Prostate gland (tissue), 2 donors: ENCODE measurements at places on chromosomes 7 and 10. TPM values are rescaled to one million over a fixed set of nuclear protein-coding genes. Genes with fewer than 3 reads are reported as not detected.

- DNase-seq = no peak
Observed at GRCh38 chr10:78876449-78876848, 192.3 kb upstream of the ZMIZ1 start.

The CNPY4 gene
- total RNA-seq = 16.1 TPM

- no peak for DNase-seq
Observed at GRCh38 chr7:96701258-96701657, 8.4 kb downstream of the SEM1 start.

DNA sequence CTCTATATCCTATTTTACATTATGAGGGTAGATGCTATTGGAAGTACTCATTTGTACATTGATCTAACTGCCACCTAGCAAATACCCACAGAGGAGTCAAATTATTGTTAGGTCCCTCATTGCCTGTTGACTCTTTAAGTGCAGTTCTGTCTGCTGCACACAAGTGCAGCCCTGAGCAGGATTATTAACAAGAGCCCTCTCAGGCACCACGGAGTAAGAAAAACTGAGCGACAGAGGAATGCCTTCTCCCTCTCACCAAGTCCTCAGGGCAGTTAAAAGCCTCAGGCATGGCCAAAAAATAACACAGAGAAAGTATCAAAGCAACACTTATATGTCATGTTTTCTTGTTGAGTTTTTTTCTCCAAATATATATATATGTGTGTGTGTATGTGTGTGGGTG is 340.0 kb upstream of the NRG3 start:
- no peak for DNase-seq

DNA sequence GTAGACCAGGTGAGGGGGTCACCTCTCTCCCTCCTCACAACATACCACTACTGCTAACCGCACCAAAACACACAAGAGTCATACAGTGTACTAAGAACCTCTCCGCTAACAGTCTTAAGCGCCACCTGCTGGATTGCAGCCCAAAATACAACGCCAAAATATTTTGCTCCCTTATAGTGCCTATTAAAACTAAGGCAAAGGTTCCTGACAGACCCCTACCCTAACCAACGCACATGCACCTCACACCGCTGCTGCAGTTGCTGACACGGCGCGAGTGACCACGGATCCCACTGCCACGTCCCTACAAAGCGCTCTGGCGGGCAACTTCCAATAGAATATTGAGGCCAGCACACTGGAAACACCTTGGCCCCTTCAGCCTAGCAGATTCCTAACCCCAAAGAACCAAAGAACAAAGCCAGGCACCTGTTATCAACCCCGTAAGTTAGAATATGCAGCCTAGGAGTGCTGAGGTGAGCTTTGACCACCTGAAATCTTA is 563.6 kb upstream of the SEMA3D start:
- no peak for DNase-seq

- no peak for DNase-seq
Observed at GRCh38 chr7:114051871-114052331, 133.1 kb upstream of the PPP1R3A start.

The MAGI2 gene
- 27.1 TPM for total RNA-seq

GRCh38 chr10:13224210-13224995 is 9.8 kb downstream of the UCMA start:
- DNase-seq = no peak

GRCh38 chr10:68666280-68666760 is 54.7 kb upstream of the CCAR1 start:
- no peak for DNase-seq

The TUBB8 gene
- total RNA-seq = not detected

The ASZ1 gene
- 6.1 TPM for total RNA-seq

The INA gene
- total RNA-seq = 0.14 TPM

The SPDYE2 gene
- total RNA-seq = 1.8 TPM

DNA sequence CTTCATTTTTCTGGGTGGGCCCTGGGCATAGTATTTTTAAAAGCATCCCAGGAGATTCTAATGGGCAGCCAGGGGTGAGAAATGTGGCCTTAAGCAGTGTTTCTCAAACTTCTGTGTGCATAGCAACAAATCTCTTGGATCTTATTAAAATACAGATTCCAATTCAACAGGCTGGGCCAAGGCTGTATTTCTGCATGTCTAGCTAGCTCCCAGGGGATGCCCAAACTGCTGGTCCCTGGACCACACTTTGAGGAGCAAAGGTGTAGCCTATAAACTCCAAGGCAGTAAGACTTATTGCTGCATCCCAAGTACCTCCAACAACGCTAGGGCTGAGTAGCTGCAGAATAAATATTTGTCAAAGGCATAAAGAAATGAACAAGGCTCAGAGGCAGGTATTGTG is 292.9 kb upstream of the ZMIZ1 start:
- DNase-seq = no peak

DNA sequence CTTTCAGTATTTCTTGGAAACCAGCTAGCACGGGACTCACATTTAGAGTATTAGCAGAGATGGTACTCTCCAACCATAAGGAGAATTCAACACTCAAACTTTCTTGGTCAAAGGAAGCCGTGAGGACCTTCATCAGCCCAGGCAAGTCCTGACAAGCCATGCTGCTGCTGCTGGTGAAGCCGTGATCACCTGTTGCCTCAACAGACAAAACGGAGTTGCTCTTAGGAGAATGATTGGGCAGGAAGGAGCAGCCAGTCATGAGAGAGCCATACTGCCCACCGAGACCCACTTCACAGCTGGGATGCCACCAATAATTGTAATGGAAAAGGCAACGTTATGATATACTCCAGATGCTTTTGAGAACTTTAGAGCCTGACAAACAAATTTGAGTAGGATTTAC is 60.8 kb upstream of the PLPP4 start:
- no peak for DNase-seq

- no peak for DNase-seq
Observed at GRCh38 chr7:92714767-92715166, 121.6 kb downstream of the CDK6 start.

GRCh38 chr10:75398692-75399460 is 2.7 kb downstream of the ZNF503 start:
- DNase-seq = peak; percentile 22

The HOXA1 gene
- not detected for total RNA-seq

DNA sequence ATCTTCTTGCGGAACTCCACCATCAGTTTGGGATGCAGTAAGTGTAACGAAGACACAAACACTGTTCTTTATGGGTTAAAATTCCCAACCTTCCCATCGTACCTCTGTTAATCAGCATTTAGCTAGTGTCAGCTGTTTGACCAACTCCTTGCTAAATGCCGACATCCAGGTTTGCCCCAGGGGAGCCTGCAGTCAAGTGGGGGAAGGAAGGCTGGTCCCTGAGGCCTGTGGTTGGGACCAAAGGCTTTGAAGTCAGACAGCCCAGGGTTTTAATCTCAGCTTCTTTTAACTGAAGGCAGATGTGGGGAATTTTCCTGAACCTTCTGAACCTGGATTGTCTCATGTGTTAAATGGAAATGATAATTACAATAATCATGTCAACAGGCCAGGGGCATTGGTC is 443.7 kb downstream of the GLRX3 start:
- DNase-seq = no peak

DNA sequence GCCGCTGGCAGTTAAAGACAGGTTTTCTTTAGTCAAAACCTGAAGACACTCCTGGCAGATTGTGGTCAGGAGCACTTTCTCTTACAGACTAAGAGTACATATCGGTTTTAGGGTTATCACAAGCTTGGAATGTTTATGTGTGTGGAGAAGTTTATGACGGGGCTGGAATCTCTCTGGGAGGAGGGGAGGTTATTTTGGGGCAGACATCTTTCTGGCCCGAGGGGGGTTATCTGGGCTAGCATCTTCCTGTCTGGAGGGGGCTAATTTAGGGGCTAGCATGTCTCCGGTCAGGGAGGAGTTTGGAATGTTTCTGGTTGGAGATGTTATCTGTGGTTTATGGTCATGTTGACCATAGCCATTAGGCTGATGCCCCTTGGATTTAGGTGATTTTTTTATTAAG is 141.2 kb upstream of the KIF5B start:
- no peak for DNase-seq
